ENCODE measurements at places on chromosomes 5 and 9. TPM values are rescaled to one million over a fixed set of nuclear protein-coding genes. Genes with fewer than 3 reads are reported as not detected.
A peak's percentile ranks its signal among the peaks of the same experiment; 100 is the strongest.

GRCh38 chr9:3768712-3769457 lies 243.1 kb upstream of the RFX3 start:
- DNase-seq = peak; percentile 40

GRCh38 chr9:17611917-17612316 lies 33.1 kb downstream of the SH3GL2 start:
- no peak for DNase-seq

- no peak for DNase-seq
These were observed 150.0 kb downstream of the NTRK2 start for GRCh38 chr9:84819491-84819991.

DNA sequence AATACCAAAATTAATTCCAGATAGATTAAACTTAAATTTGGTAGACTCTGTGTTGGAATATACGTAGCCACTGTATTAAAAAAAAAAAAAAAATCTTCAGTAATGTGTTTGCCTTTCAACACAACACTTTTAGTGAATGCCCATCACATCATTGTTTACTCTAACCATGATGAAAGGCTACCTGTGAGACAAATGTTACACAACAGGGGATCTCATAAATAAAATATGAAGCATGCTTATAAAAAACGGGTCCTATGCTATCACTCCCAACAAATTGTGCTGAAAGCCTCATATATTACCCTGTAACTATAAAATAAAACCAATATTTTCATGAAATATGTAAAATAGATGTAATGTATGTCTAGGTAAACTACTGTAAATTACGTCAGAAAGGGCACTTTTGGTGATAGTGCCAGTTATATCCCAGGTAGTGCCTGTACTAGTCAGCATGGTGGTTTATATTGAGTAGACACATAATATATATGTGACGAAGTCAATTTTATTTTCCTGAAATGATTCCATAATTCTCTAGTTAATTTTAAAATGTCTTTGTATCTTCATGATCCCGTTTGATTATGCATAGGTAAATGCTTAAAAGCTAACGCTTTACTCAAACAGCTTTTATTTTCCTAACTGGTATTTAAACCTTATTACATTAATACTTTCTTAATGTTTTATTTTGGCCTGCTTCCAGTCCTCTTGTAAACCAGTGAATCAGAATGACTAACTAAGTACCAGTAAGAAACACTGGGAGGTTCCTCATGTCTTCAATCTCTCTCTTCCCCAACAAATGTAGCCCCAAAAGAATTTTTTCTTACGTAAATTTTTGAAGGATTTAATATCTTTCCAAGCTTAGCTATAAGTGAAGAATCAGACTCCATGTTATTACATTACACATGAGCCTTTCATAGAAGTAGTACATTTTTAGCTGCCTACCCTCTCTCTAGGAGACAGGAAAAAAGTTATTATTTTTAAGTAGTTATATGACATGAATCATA lies 420.3 kb downstream of the GABRG2 start:
- DNase-seq = no peak

DNA sequence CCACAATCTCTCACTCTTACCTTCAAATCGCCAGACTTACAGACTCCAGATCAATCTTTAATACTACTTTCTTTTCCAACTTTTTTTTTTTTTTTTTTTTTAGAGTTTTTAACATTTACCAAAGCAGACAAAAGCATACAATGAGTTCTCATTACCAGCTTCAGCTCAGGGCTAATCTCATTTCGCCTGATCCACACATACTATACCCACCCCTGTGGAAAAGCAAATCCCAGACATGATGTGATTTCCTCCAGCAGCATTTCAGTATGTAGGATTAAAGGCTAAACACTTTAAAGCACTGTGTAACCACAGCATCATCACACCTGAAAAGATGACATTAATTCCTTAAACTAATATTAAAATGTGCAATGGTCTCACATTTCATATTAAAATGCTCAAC lies 138.8 kb upstream of the RETREG1 start:
- DNase-seq = no peak

DNA sequence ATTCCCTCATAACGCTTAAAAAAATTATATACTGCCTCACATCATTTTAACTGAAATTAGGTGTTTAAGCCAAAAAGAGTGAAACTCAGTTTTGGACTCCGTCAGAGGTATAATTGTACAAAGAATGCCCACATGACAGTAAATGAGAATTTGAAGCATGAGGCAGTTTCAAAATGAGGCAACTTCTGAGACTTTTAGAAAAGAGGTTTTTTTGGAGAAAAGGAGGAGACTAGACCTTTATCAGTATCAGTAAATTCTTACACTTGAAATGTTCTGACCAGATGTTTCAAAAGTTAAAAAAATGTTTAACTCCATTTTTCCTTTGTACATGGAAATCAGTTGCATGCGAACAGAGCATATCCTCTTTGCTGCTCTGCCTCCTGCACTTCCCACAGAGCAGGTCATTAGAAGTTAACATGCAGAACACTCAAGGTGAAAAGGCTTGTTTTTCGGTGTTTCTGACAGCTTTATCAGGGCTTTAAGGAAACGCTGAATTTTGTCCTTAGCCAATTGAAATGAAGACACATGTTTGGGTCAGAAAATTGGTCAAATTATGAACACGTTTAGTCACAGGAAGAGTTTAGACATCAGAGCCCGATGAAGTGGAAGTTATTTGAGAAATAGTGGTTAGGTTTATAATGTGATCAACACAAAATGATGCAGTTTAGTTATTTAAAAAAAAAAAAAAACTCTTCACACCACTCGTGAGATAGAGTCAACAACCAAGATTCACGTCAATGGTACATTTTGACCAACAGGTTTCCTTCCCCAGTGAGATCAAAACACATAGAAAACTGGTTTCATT lies 59.5 kb downstream of the PIK3R1 start:
- no peak for DNase-seq

- no peak for DNase-seq
These were observed 225.1 kb downstream of the PDZD2 start for GRCh38 chr5:31863991-31864411.

DNA sequence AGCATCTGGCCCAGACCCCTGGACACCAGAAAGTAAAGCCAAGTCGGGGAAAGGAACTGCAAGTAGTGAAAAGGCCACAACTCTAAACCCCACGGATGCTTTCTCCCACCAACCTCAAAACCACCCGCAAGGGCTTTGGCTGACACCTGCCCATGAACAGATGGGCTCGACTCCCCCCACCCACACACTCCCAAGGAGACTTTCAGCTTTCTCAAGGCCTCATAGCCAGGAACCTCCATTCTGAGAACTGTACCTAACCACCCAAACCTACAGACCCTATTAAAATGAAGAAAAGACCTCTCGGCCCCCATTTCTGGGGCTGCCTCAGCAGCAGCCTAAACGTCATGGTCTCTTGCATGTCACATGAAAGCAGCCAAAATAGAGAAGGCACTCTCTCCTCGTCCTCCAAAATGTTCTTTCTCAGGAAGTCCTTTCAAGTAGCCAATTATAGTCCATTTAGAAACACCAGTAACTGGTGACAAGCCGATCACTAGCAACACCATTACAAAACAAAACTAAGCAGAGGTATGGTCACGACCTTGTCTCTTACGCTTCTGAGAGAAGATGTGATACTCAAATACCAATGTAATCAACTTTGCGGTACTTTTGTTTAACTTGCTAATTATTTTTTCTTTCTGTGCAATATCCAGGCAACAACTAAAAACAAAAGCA lies 2.9 kb downstream of the B4GALT1 start:
- no peak for DNase-seq

GRCh38 chr5:76240336-76240735 lies 157.2 kb downstream of the SV2C start:
- no peak for DNase-seq

DNA sequence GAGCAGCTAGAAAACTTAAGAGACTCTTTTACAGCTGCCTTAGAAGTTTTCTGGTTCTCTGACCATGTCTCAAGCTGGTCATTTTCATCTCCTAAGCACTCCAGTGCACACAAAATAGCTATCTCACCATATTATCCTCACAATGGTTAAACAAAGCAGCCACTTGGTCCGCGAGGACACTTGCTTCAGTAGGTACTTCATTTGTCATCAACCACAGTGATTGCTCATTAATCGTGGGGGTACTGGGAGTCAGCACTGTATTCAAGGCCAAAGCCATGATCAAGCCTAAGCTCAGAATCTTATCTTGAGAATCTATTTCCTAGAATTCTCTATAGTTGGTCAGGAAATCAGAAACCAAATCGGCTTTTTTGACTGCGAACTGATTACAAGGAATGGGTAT lies 2.9 kb downstream of the ARL14EPL start:
- DNase-seq = no peak

DNA sequence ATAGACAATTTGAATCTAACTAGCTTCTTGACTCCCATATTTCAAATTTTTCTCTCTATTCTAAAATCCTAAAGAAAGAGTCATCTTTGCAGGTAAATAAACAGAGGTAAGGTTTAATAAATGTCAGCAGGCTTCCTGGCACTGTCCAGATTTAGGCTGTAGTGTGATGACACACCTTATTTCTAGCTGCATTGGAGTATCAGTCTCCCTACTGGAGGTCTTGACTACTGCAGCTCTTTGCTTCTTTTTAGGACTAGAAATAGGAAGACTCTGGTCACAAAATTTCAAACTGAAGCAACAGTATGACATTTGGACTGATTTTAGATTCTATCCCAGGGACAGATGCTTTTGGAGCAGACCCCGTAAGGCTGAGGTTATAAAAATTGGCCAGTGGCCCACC lies 40.7 kb upstream of the PPP3R2 start:
- no peak for DNase-seq

- no peak for DNase-seq
These were observed 34.9 kb downstream of the NREP start for GRCh38 chr5:111722140-111722539.

- DNase-seq = peak; percentile 69
These were observed 30.4 kb downstream of the IRF1 start for GRCh38 chr5:132459983-132460838.

DNA sequence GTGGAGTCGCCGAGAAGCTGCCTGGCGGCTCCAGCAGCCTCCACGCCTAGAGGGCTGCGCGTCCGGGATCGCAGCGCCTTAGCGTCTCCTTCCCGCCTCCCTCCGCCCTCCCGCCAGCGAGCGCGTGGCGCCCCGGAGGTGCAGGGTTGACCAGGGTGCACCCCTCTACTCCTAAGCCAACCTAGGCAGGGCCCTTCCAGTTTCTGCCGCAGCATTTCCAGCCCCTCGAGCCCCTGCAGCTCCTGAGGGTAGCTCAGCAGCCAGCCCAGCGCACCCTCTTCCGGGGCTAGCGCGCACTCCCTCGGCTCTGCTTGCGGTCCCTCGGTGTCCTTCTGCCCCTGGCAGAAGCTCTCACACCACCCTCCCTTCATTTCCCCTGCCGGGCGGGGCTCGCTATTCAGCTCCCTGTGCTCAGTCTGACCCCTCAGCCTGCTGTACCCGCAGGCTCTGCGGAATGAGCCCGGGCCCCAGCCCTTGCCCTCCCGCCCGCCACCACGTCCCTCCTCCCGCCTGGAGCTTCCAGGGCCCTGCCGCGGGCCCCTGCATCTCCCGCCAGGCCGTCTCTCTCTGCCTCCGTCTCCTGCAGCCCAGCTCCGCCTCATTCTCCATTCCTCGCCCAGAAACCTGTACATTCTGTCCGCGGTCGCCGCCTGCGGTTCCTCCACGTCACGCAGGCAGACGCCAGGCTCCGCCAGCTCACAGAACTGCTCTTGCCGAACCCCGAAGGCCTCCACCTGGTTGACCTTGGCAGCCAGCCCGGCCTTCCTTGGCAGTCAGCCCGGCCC lies 61.8 kb downstream of the SPATA31C2 start:
- peak; percentile 84 for DNase-seq

DNA sequence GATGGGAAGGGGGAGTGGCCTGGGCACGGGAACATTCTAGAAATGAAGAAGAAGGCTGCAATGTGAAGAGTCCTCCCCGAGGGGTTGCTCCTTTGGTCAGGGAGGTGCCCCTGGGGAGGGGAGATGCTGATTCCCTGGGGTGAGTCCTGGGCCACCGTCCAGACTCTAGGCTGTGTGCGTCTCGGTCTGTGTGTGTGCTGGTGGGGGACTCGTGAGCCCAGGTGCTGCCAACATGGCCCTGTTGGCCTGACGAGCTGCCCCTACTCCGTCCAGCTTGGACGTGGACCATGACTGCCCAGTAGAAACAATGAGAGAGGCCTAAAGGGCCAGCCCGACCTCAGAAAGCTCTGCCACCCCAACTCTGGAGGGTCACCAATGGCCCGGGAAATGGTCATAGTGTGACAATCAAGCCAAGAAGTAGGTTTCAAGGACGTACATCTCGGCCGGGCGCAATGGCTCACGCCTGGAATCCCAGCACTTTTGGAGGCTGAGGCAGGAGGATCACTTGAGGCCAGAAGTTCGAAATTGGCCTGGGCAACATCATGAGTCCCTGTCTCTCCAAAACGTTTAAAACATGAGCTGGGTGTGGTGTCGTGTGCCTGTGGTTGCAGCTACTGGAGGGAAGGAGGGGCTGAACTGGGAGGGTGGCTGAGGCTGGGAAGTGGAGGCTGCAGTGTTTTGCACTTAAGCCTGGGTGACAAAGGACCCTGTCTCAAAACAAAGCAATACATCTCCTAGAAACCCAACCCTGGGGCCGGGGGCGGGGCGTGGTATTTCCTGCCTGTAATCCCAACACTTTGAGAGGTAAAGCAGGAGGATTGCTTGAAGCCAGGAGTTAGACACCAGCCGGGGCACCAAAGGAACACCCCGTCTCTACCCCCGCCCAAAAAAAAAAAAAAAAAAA lies 17.0 kb downstream of the LHX3 start:
- no peak for DNase-seq

- DNase-seq = peak; percentile 91
These were observed 243.6 kb downstream of the AUH start for GRCh38 chr9:91117959-91118703.

DNA sequence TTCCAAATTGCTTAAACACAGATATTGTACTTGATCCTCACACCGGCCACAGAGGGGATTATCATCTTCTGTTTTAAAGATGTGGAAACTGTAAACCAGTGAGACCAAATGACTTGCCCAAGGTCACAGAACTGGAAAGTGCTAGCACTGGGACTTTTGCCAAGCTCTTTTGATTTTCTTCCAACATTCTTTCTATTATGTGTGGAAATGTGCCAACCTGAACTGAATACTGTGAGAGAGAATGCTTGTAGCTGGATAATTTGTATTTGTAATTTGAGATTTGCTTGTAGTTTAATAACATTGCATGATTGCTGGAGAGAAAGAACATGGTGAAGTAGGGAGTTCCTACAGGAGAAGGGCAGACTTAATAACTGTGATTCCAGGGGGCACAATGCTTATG lies 977.9 kb upstream of the NUDT12 start:
- no peak for DNase-seq

CARTPT gene
- not detected for total RNA-seq

BRIX1 gene
- 9.0 TPM for total RNA-seq

CDH6 gene
- 3.1 TPM for total RNA-seq

SLC6A7 gene
- not detected for total RNA-seq

HTR1A gene
- total RNA-seq = not detected

LPAR1 gene
- 12.7 TPM for total RNA-seq

EIF4EBP3 gene
- total RNA-seq = 12.0 TPM

PLAC8L1 gene
- total RNA-seq = not detected

Data from Right ventricle myocardium superior (tissue), 1 donor.